ENCODE measurements at places on chromosomes 16 and 17. TPM values are rescaled to one million over a fixed set of nuclear protein-coding genes. Genes with fewer than 3 reads are reported as not detected.

The MILR1 gene
- total RNA-seq: 104 TPM

The CNTNAP1 gene
- 0.65 TPM for total RNA-seq

GRCh38 chr17:14060706-14061105 lies 8.6 kb upstream of the COX10 start:
- DNase-seq: no peak

- no peak for DNase-seq
These were observed 64.5 kb downstream of the BANP start for GRCh38 chr16:88015806-88016140.

DNA sequence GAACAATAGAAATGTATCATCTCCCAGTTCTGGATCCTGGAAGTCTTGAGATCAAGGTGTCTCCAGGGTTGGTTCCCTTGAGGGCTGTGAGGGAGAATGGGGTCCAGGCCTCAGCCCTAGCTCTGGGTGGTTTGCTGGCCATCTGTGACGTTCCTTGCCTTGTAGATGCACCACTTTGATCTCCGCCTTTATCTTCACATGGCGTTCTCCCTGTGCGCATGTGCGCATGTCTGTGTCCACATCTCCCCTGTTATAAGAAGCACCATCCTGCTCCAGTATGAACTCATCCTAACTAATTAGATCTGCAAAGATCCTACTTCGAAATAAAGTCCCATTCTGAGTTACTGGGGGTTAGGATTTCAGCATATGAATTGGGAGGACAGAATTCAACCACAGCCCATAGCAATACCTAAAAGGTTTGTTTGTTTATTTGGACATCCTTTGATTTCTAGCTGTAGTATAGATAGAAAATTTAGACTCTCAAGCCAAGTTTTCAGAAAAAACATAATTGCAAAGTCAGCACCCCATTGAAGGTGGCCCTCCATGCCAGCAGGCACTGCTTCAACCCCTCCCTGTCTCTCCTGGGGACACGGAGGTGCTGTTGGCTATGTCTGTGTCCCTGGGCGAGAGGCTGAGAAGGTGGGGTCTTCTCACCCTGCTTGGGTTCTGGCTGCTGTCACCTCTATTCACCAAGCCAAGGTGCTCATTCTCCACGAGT lies 2.8 kb upstream of the TMEM238L start:
- DNase-seq: no peak

DNA sequence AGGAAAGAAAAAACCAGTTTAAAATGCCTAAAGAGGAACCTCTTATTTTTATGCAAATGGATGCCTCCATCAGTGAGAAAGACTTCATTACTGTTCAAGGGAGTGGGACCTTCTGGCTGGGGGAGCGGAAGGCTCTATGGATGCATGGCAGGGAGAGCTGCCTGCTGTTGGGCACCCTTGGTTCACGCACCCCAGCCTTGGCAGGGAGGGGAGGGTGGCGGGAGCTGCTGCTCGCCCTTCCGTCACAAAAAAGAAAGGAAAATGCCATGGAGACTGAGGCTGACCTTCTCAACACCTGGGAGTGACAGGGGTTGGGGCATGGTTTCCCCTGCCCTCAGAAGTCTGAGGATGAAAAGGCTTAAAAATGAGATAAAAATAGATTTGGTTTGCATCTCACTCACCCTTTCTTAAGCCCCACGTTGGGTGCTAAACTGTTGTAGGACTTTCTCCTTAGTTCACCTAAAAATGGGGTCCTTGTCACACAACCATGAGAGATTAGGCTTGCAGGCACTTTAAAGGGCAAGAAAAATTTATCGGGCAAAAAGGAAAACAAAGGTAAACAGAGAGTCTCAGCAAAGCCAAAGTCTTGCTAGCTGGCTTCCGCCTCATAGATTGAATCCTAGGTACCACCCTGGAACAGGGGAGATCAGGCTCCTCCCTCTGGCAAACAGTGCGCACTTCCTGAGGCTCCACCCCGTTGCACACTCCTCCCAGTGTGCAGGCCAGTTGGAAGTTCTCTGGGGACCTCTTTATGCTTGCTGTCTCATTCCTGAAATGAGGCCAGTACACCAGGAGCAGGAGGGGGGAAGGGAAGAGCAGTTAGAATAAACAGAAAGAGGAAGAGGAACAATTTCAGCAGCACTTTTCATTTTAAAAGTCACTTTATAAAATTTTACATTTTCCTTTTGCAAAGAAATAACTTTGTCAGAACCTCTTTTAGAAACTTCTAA lies 31.6 kb downstream of the PHKB start:
- peak; percentile 94 for DNase-seq

DNA sequence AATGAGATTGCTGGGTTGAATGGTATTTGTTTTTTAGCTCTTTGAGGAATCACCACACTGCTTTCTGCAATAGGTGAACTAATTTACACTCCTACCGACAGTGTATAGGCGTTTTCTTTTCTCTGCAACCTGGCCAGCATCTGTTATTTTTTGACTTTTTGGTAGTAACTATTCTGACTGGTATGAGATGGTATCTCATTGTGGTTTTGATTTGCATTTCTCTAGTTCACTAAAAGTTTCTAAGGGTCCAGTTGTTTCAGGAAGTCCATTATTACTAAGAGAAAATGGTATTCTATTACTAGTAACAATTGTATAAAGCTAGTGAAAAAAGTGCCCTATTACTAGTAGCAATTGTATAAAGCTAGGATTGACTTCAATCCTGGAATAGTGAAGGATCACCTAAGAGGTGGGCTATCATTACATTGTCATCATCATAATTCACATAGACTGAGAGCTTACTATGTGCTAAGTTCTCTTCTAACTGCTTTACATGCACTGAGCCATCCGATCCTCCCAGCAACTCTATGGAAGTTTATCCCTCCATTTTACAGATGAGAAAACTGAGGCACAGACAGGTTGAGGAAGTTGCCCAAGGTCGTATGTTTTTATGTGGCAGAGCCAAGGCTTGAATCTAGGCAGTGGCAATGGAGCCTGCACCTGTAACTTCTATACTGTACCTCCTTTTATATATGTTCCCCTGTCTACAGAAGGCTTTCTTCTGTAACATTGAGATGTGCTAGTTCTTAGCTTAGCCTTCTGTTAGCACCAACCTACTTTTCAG lies 13.4 kb upstream of the SMIM36 start:
- DNase-seq: peak; percentile 40

Data from Karpas-422 (cell line).